Heart left ventricle (tissue), 16 donors: ENCODE measurements at places on chromosomes 3 and 15. TPM values are rescaled to one million over a fixed set of nuclear protein-coding genes. Genes with fewer than 3 reads are reported as not detected.

- no peak overlapping the region for H3K27ac ChIP-seq
- DNase-seq, result no peak
- H3K4me3 ChIP-seq, result no peak overlapping the region
- no peaks in the 10 kb centered on the region for H3K4me1 ChIP-seq
- no peaks in the 10 kb centered on the region for H3K36me3 ChIP-seq
Observed at GRCh38 chr3:122941228-122942206, 86.0 kb downstream of the SEMA5B start.

- H3K4me1 ChIP-seq, result peaks cover 44% of the 10 kb centered on the region
- H3K27me3 ChIP-seq, result no peaks in the 10 kb centered on the region
- no peak overlapping the region for H3K27ac ChIP-seq
- peaks cover 23% of the 10 kb centered on the region for H3K36me3 ChIP-seq
- no peak for DNase-seq
- peak overlapping the region; percentile 98 for H3K4me3 ChIP-seq
Observed at GRCh38 chr15:30990036-30990435, 1.4 kb downstream of the MTMR10 start.

DNA sequence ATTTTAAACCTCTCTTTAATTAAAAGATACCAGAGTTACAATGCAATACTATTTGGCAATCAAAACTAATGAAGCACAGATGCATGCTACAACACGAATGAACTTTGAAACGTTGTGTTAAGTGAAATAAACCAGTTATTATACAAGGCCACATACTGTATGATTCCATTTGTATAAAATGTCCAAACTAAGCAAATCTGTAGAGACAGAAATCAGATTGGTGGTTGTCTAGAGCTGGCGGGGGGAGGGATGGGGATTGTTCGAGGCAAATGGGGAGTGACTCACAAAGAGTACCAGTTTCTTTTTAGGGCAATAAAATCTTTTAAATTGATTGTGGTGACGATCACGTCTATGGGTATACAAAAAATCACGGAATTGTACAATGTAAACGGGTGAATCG, 677.0 kb downstream of the NTRK3 start:
- no peak overlapping the region for H3K27ac ChIP-seq
- no peak for DNase-seq
- H3K4me3 ChIP-seq, result no peak overlapping the region
- no peaks in the 10 kb centered on the region for H3K36me3 ChIP-seq

DNA sequence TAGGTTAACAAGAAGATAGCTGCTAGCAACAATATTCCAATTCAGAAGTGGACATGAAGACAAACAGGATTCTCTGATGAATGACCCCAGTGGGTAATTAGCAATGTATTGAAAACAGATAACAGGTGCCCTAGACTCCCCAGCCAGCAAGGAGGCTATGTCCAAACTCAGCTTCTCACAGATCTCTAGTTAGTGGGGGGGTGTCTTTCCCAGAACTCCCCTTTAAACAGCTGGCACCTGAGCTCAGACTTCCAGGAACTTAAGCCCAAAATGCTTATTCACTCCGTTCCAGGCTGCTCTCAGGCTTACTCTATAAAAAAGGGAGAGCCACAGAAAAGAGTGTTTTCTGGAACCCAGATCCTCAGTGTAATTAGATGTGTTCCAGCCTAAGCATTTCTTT, 423.0 kb upstream of the THBS1 start:
- no peak overlapping the region for H3K4me3 ChIP-seq
- no peak overlapping the region for H3K27ac ChIP-seq
- H3K27me3 ChIP-seq, result no peaks in the 10 kb centered on the region
- DNase-seq, result no peak
- H3K4me1 ChIP-seq, result no peaks in the 10 kb centered on the region

Gene NDUFAF3
- total RNA-seq, result 143 TPM

DNA sequence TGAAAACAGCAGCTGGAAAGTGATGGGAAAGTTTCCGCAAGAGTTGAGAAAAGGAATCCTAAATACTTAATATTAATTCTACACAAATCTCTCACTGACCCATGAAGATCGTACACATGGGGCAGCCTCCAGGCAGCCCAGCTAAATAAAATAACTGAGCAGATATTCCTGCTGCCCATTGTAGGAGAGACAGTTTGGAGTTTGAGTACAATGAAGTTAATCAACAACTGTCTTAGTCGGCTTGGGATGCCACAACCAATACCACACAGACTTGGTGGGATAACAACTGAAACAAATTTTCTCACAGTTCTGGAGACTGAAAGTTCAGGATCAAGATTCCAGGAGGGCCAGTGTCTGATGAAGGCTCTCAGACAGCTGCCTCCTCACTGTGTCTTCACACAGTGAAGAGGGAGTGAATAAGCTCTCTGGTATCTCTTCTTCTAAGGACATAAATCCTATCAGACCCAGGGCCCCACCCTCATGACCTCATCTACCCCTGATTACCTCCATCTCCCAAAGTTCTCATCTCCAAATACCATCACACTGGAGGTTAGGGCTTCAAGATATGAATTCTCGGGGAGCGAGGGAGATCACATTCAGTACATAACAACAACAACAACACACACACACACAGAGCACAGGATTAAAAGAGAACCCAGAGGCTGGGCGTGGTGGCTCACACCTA, 9.7 kb downstream of the TRPM7 start:
- H3K4me3 ChIP-seq, result no peak overlapping the region
- no peaks in the 10 kb centered on the region for H3K36me3 ChIP-seq
- no peaks in the 10 kb centered on the region for H3K27me3 ChIP-seq
- DNase-seq, result no peak
- H3K27ac ChIP-seq, result no peak overlapping the region

Gene IFRD2
- total RNA-seq, result 71.3 TPM

- peaks cover 58% of the 10 kb centered on the region for H3K4me1 ChIP-seq
- peak overlapping the region; percentile 95 for H3K27ac ChIP-seq
- H3K36me3 ChIP-seq, result no peaks in the 10 kb centered on the region
Observed at GRCh38 chr3:38647217-38647970, 2.1 kb downstream of the SCN5A start.

Gene KLHL40
- total RNA-seq, result 0.77 TPM

Gene LDHAL6B
- total RNA-seq, result not detected

Gene IL20RB
- total RNA-seq, result 0.16 TPM

GRCh38 chr3:112508860-112509259, 9.6 kb upstream of the BTLA start:
- H3K27ac ChIP-seq, result no peak overlapping the region
- H3K4me3 ChIP-seq, result no peak overlapping the region
- H3K36me3 ChIP-seq, result no peaks in the 10 kb centered on the region

DNA sequence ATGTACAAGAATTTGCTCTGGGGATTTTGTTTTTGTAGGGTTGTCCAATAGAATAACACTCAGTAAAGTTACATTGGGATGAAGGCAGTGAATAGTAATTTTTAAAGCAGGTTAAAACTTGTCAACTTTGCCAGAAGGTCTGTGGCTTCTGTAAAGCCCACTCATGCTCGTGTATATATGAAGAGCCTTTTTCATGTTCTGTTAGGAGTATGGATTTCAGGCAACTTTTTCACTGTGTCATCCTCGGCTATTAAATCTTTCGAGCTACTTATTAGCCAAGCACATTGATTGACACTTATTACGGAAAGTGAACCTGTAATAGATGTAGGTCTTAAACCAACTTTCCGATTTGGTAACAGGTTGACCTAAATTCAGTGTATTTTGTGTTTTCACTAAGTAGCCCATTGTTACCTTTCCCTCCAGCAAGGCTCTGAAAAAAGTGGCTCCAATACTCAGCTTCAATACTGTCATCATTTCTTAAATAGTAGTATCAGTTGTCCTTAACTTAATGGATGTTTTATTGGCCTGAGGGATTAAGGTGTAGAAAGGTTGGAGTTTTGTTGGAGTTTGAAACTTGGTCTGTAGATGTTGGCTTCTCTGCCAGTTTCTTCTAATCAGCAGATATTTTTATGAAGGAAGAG, 1.7 kb downstream of the PAK2 start:
- DNase-seq, result no peak
- H3K36me3 ChIP-seq, result peaks cover 7% of the 10 kb centered on the region
- H3K4me3 ChIP-seq, result peak overlapping the region; percentile 98
- peaks cover 7% of the 10 kb centered on the region for H3K4me1 ChIP-seq
- H3K27ac ChIP-seq, result peak overlapping the region; percentile 99
- H3K27me3 ChIP-seq, result no peaks in the 10 kb centered on the region

DNA sequence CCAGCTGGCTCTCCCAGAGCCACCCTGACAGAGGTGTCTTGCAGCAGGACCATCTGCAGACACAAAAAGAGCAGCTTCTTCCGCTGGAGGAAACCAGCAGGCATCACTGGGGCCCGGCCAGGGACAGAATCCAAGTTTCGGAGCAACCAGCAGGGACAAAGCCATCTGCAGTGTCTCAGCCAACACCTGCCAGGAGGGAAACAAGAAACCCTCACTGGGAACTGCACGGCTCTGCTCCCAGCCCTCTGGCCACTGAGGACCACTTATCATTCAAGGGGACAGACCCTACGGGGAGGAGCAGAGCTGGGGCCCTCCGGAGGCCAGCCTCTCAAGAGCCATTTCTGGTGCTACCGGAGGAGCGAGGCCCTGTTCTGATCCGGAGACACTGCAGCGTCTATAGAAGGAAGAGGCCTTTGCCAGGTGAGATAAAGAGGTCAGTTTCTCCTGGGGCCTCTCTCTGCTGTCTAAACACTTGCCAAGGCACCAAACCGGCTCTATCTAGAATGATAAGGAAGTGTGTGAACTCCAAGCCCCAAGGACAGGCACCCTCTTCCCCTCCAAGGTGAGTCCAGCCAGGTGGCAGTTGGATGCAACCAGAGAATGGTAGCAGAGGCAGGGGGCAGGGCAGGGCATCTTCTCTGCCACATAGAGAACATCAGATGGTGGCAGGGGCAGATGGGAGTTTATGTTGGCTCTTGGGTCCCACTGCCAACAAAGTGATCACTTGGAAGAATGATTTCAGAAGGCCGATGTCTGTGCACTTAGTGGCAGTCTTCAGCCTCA, 89.0 kb downstream of the CHSY1 start:
- peak; percentile 93 for DNase-seq
- H3K36me3 ChIP-seq, result no peaks in the 10 kb centered on the region
- peaks cover 15% of the 10 kb centered on the region for H3K4me1 ChIP-seq
- peak overlapping the region; percentile 42 for H3K27ac ChIP-seq
- no peak overlapping the region for H3K4me3 ChIP-seq

Gene P2RY13
- total RNA-seq, result 3.6 TPM

GRCh38 chr3:32313169-32313568, 74.7 kb downstream of the CMTM8 start:
- H3K4me3 ChIP-seq, result no peak overlapping the region
- no peak for DNase-seq
- H3K27me3 ChIP-seq, result no peaks in the 10 kb centered on the region
- H3K4me1 ChIP-seq, result peaks cover 29% of the 10 kb centered on the region

Gene TRPM1
- total RNA-seq, result not detected

- DNase-seq, result no peak
- peaks cover 42% of the 10 kb centered on the region for H3K27me3 ChIP-seq
- H3K4me1 ChIP-seq, result no peaks in the 10 kb centered on the region
- no peak overlapping the region for H3K4me3 ChIP-seq
- H3K27ac ChIP-seq, result no peak overlapping the region
- no peaks in the 10 kb centered on the region for H3K36me3 ChIP-seq
Observed at GRCh38 chr15:80246425-80246894, 5.6 kb downstream of the CTXND1 start.

- DNase-seq, result no peak
- H3K4me3 ChIP-seq, result no peak overlapping the region
- H3K36me3 ChIP-seq, result no peaks in the 10 kb centered on the region
- no peaks in the 10 kb centered on the region for H3K4me1 ChIP-seq
Observed at GRCh38 chr3:183252118-183252782, 803 bp upstream of the B3GNT5 start.

DNA sequence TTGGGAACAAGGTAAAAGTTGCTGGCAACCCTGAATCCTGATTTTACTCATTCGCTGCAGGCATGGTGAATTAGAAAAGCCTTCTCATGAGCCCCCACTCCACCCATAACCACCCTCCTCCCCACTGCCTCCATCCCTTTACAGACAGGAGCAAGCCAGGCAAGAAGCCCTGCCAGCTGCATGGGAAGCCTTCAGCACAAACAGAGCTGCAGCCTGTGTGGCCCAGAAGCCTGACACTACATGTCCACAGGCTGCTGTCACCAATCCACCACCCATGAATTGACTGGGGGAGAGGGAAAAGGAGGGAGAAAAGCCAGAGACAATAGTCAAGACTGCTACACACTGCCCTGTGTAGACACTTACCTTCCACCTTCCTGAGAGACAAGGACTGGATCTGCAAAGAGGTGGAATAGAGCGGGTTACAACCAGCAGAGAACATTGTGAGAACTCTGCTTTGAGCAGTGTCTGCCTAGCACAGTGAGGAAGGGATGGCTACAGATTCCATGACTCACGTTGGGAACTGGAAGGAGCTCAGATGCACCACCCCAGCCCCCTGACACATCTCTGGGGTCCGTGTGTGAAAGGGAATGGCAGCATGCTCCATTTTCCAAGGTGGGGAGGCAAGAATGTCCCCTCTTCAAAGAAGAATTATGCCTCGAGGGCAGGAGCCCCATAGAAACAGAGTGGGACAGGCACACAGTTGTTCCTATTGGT, 33.9 kb downstream of the DZIP1L start:
- no peak for DNase-seq
- no peaks in the 10 kb centered on the region for H3K27me3 ChIP-seq

Gene SGO1
- 0.12 TPM for total RNA-seq

- H3K27ac ChIP-seq, result no peak overlapping the region
- H3K27me3 ChIP-seq, result no peaks in the 10 kb centered on the region
- no peaks in the 10 kb centered on the region for H3K36me3 ChIP-seq
- H3K4me3 ChIP-seq, result no peak overlapping the region
Observed at GRCh38 chr15:99090011-99090699, 14.7 kb upstream of the SYNM start.

GRCh38 chr3:149600634-149601033, 57.2 kb downstream of the WWTR1 start:
- H3K27me3 ChIP-seq, result no peaks in the 10 kb centered on the region
- H3K36me3 ChIP-seq, result no peaks in the 10 kb centered on the region
- no peak for DNase-seq
- no peak overlapping the region for H3K27ac ChIP-seq

- no peaks in the 10 kb centered on the region for H3K4me1 ChIP-seq
- H3K27ac ChIP-seq, result no peak overlapping the region
- no peaks in the 10 kb centered on the region for H3K27me3 ChIP-seq
- no peak for DNase-seq
- H3K36me3 ChIP-seq, result no peaks in the 10 kb centered on the region
Observed at GRCh38 chr3:100195375-100195774, 65.4 kb upstream of the TBC1D23 start.

GRCh38 chr15:52546031-52546751, 17.5 kb upstream of the MYO5A start:
- H3K4me1 ChIP-seq, result no peaks in the 10 kb centered on the region
- no peaks in the 10 kb centered on the region for H3K36me3 ChIP-seq
- H3K4me3 ChIP-seq, result no peak overlapping the region
- H3K27me3 ChIP-seq, result no peaks in the 10 kb centered on the region
- H3K27ac ChIP-seq, result no peak overlapping the region

GRCh38 chr3:106139826-106140225, 271.0 kb upstream of the CBLB start:
- no peak for DNase-seq
- no peaks in the 10 kb centered on the region for H3K27me3 ChIP-seq
- H3K4me1 ChIP-seq, result no peaks in the 10 kb centered on the region
- no peak overlapping the region for H3K27ac ChIP-seq
- no peaks in the 10 kb centered on the region for H3K36me3 ChIP-seq
